ENCODE measurements at places on chromosomes 16 and 17. TPM values are rescaled to one million over a fixed set of nuclear protein-coding genes. Genes with fewer than 3 reads are reported as not detected.

DNA sequence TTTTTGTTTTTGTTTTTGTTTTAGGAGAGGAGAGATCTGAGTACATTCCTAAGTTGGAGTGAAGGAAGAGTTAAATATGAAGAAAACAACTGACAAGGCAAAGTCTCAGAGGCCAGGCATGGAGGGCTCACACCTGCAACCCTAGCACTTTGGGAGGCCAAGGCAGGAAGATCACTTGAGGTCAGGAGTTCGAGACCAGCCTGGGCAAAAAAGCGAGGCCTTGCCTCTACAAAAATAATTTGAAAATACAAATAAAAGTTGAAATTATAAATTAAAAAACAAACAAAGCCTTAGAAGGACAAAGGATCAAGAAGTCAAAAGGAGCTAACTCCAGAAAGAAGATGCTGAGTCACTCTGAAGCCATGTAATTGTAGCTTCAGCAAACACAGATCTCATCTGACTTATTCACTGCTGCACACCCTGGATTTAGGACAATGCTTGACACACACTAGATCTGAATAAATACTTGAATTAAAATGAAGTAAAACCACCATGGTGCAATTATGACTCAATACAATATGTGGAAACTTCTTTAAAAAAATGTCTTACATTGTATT, 9.1 kb downstream of the CEP20 start:
- no peak for DNase-seq

DNA sequence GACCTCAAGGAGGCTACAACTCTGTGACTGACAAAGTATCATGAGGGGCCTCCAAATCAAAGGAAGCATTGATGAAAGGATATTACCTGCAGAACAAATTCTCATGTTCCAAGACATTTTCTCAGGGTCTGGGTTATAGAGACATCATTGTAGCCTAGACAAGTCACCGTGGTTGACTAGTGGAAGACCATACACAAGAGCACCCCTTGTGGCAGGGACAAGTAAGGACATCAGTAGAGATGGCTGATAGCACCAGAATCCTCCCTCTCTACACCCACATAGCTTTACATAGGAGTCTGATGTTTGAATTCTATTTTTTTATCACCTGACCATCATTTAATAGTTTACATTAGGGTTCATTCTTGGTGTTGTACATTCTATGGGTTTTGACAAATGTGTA, 32.5 kb upstream of the CDH8 start:
- DNase-seq: no peak

GRCh38 chr17:5897275-5897911, 172.8 kb upstream of the WSCD1 start:
- no peak for DNase-seq

DNA sequence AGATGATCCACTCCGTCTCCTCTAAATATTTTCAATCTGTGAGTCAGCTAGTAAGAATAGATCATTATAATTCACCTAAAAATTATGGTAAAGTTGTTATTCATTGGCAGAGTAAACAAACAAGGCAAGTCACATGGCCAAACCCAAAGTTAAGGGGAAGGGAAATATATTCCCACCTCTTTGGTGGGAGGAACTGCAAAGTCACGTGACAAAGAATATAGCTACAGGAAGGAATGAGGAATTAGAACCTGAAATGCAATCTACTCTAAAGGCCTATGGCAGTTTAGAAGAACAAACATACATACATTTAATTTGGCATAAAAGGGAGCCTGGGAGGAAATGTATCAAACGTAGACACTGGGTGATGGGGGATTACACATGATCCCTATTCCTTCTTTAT, 48.9 kb downstream of the NOG start:
- no peak for DNase-seq

DNA sequence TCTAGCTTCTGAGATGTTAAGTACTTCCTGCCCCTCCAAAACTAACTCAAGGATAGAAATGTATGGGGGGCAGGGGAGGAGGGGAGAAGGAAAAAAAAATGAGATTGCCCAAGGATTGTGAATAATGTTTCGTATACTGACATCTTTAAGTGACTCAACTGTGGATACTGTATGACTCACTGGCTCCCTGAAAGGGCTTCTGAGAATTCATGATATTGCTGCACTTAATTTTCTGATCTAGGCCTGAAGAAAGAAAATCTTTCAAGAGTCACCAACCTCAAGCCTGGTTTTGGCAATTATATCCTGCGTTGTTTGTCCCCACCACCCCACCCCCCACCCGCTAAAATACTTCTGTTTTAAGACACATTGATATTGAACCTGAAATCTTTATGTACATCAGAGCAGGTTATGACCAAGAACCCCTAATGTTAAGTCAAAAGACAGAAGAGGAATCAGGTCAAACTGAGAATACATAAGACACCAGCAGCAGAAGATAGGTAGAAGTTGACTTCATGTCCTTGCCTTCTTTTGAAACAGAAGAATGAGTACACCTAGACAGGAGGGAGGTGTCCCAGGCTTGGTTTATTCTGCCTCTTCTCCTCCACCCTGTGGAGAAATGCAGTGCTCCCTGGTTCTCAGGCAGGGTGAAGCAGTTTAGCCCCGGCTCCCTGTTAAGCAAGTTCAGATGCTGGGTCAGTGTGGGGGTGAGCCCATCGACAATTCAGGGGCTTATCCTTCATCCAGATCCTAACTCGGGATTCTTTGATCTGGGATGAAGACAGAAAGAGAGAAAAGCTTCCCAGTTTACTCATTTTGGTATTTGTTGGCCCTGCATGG, 3.3 kb upstream of the FBXL20 start:
- no peak for DNase-seq

GRCh38 chr16:51031598-51031997, 119.5 kb downstream of the SALL1 start:
- DNase-seq: no peak

The TP53TG3 gene
- not detected for total RNA-seq

The IKZF3 gene
- 1.6 TPM for total RNA-seq

The SLC12A3 gene
- not detected for total RNA-seq

The TRPV3 gene
- total RNA-seq: not detected
